Stimulated activated CD4-positive, alpha-beta T cell treated with anti-CD3 and anti-CD28 coated beads, Interleukin-15, amount 100 ng/mL, for 24 hours (primary cell): ENCODE measurements at places on chromosomes 12 and 14.

GRCh38 chr14:46573498-46573897, 78.1 kb downstream of the RPL10L start:
- no peak for DNase-seq

DNA sequence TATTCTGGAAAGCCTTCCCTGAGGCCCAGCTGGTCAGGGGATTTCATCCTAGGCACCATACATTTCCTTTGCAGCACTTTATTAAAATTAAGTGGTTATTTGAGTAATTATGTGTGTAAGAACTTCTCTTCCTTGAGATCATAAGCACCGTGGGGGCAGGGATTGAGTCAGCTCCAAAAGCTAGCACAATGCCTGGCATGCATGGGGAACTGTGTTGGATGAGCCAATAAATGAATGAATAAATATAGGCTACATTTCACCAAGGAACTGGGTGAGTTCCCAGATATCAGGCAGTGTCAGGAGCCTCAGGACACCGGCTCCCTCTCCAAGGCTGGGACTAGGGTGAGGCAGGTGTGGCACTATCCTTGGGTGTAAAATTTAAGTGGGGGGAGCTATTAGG, 82.8 kb upstream of the FBXO21 start:
- DNase-seq, result no peak

- no peak for DNase-seq
These were observed 221.8 kb downstream of the SLC41A2 start for GRCh38 chr12:104736307-104736706.

DNA sequence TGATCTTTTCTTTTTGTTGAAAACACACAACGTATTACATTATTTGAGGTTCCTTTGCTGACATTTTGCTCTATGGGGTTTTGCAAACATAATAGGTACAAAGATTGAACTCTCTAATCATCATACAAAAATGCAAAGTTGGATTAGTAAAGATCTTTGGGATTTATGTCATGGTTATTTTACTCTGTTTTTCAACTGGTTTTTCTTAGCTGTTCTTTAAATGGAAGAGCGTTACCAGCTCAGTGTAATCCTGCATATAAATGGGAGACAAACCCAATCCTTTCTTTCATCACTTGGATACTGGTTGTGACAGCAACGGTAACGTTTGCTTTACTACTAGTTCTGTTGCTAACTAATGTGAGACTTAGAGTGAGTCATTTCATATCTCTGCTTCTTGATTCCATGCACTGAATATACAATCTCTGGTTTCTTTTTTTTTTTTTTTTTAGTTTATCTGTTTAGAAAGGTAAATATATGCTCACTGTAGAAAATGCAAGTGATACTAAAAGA, 104.9 kb upstream of the NOVA1 start:
- DNase-seq, result no peak

- DNase-seq, result no peak
These were observed 13.9 kb downstream of the GALNT6 start for GRCh38 chr12:51377099-51377984.

- no peak for DNase-seq
These were observed 15.4 kb downstream of the RDH12 start for GRCh38 chr14:67717048-67717447.

DNA sequence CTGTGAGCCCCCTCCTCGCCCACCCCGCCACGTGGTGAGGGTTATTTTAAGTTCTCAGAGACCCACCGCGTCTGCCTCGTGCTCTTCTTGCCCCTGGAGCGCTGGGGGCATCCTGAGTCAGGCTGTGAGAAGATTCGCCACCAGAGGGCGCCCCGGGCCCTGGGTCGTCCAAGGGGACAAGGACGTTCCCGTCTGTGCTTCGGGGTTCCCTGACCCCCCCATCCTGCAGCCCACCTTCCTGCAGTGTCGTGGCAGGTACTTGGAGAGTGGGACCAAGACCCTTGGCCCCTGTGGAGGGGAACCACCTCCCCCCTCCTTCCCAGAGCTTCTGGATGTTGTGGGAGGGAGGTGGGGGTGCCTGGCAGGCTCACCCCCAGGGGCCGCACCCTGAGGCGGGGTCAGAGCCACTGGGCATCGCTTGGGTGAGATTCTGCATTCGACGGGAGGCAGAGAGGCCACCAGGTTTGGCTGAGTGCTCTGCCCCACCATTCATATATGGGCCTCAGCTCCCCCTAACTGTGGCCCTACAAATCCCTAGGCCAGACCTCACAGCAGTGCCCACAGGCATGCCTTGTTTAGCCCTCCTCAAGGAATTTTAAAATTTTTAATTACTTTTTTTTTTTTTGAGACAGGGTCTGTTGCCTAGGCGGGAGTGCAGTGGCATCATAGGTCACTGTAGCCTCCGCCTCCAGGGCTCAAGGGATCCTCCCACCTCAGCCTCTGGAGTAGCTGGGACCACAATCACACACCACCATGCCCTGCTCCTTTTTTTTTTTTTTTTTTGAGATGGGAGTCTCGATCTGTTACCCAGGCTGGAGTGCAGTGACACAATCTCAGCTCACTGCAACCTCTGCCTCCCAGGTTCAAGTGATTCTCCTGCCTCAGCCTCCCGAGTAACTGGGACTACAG, 17.0 kb downstream of the RHOF start:
- peak; percentile 95 for DNase-seq
